ENCODE measurements at places on chromosomes 2 and 18.

- DNase-seq, result no peak
These were observed 467.3 kb upstream of the ETAA1 start for GRCh38 chr2:66929632-66930338.

DNA sequence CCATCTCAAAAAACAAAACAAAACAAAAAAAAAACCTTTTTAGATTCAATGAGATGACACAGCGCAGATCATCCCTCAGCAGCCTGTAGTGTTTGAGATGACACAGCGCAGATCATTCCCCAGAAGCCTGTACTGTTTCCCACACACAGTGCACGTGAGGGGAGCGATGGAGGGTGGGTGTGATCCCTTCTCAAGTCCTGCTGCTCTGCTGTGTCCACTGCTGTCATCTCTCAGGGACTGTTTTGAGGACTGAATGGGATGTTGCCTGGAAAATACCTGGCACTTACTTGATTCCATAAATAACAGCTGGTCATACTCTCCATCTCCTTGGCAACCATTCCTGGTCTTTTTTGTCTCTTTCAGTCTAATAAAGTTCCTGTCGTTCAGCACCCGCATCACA lies 25.7 kb downstream of the TGOLN2 start:
- DNase-seq, result no peak

DNA sequence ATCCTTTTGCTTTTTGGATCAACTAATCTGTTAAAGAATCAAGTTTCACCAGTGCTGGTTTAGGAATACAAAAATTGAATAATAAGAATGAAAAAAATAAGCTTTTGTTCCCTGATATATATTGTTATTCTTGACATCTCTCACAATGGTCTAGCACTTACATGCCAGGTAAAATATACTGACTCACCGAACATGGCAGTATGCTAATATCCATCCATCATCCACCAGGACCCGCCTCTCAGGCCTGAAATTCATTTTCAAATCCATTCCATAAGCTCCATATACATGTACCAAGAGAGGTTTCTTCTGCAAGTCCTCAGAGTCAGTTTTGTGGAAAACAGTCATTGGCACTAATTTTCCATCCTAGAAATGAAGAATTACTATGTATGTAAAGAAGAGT lies 32.5 kb downstream of the PREPL start:
- DNase-seq, result no peak

DNA sequence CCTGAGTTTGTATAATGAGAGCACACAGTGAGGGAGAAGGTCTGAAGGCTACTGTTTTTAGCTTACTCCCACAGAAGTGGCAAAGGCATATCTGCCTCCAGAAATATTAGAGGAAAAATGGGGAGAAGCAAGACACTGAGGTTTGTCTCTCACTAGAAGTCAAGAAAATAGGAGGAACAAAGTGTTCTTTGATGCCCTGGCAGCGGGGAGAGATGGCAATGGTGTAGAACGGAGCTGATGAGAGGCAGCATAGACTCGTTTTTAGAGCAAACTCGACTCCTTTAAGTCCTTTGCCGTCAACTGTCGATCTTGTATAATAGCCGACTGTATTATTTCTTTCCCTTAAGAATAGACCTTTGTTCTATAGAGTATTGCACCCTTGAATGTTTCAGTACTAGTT lies 73.8 kb downstream of the ANKRD44 start:
- DNase-seq, result no peak

GRCh38 chr2:141207036-141207385 lies 923.8 kb downstream of the LRP1B start:
- no peak for DNase-seq

DNA sequence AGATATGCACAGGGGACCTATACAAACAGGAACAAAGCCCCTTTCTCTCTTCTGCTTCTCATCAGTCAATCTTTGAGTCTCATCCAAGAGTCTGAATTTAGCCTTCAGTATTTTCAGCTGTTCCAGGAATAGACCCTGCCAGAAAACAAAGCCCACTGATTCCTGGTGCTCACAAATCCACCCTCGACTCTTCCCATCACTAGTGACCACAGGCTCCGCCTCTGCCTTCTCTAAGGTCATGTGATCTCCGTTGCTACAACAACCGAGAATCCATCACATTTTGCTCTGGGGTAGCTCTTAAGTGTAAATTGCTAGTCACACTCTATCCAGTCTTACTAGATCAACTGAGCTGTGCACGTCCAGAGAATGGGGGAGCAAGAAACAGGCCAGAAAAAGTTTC lies 46.4 kb upstream of the SPTBN1 start:
- no peak for DNase-seq

GRCh38 chr2:202757339-202757738 lies 114.2 kb downstream of the ICA1L start:
- no peak for DNase-seq

Measured in stimulated activated CD4-positive, alpha-beta T cell treated with anti-CD3 and anti-CD28 coated beads, TNF-alpha, amount 100 ng/mL, for 1 hour (primary cell).